CD4-positive, alpha-beta T cell treated with Interleukin-2 at 100 ng/mL for 4 hours (primary cell): ENCODE measurements at places on chromosomes 6 and 20.
A peak's percentile ranks its signal among the peaks of the same experiment; 100 is the strongest.

DNA sequence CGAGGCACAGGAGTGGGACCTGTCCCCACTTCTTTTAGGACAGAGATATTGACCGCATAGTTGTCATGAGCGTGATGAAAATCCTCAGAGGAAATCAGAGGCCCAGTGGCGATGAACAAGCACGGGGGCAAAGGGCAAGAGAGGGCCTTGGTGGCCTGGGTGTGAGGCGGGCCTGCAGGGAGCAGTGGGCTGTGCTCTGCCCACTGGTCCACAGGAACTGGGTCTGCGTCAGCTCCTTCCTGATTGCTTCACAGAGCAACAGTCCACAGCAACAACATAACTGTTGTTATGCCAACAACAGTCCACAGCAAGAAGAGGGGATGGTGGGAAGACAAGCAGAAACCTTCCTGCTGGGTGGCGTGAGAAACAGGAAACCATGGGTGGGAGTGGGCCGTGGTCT, 335.6 kb downstream of the ZFAND3 start:
- DNase-seq = no peak

DNA sequence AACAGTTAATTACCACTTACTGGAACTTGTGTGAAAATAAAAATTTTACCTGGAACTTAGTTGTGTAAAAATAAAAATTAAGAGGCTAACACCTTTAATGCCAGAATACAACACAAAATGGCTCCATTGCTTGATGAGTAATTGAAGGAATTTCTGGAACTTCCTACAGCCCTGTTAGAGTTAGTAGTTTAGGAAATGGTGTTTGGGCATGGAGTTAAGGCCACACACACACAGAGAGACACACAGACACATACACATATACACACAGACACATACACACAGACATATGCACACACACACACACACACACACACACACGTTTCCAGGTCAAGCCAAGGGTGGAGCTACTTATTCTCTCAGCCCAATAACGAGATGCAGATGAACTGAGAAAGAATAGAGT, 20.6 kb upstream of the CST3 start:
- no peak for DNase-seq

DNA sequence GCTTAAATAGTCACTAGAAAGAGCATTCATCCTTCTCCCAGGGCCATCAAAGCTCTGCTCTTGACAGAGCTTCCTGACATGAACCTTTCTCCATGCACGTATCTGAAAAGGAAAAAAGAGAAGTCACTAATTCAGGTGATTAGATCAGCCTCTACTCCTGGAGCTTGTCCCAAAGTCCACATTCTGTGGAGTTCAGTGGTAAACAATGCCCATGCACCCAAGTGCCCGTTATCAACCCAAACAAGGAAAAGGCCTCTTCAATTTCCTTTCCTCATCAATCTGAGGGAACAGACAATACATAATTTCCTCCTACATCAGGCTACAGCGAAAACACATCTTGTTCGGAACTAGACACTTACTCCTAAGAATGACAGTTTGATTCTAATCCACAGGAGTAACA, 129.2 kb upstream of the PCSK2 start:
- no peak for DNase-seq

DNA sequence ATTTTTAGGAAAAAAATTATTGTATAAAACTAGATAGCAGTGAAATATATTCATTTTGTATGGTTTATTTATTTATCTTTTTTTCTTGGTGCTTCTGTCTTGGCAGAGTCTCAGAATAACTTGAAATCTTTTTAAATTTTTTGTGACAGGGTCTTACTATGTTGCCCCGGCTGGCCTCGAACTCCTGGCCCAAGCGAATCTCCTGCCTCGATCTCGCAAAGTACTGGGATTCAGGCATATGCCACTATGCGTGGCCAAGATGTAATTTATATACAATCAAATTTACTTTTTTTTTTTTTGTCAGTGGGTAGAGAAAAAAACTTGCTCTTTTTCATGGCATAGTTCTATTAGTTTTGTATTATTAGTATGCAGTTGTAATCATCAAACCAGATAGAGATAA, 13.7 kb downstream of the CBFA2T2 start:
- no peak for DNase-seq

- DNase-seq = no peak
Measured at GRCh38 chr6:100665041-100665380, 200.3 kb upstream of the SIM1 start.

DNA sequence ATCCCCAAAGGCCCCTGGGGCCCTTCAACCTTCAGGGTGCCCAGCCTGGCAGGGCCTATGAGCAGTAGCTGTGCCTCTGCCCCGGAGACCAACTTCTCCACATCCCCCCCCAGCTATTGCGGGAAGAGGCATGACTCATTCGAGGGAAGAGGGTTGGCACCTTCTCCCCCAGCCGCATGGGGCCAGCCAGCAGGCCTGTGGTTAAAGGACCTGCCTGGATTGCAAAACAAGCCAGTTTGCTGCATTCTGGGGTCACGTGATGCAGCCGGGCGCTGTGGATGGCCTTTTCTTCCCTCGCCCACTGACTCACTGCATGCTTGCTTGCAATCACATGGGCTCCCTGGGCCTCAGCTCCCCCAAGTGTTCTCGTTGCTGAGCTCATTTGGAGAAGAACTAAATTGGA, 182.5 kb downstream of the MAFB start:
- peak; percentile 12 for DNase-seq

GRCh38 chr6:8240301-8240700, 138.0 kb upstream of the EEF1E1 start:
- no peak for DNase-seq
